HFFc6 (cell line): ENCODE measurements at places on chromosomes 5 and 9.

DNA sequence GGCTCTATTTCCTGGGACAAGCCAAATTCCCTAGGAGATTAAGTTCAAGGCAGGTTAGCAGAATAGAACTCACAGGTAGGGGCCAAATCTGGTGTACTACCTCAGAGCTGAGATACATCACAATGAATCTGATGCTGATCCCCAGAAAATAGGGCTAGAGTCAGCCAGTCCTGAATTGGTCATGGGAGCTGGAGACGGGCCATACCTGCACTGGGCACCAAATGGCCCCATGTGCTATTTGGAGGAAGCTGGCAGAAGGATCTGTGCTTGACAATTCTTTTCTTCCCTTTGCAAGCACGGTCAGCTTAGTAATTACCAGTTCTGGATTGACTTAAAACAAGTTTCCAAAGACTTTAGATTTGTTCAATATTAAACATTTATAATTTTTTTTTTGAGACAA, 10.4 kb upstream of the GNAQ start:
- DNase-seq: no peak

DNA sequence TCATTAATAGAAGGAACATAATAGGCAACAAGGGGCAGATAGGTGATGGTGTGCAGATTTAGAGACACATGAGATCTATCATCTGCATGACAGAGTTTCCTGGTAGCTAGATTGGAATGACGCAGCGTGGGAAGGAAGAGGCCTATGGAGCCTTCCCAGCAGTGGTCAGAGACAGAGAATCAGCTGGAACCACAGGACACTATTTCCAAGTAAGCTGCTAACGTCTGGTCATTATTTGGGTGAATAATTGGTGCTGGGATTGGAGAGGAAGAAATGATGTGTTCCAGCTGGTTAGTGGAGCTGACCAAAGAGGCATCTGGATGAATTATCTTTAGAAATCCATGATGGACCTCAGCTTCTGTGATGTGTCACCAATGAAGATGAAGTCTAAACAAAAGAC, 91.2 kb upstream of the PRR16 start:
- DNase-seq: no peak

- peak; percentile 3 for DNase-seq
Observed at GRCh38 chr9:76905791-76906646, at the start of gene PRUNE2. PRUNE2 (minus strand) TSS chr9:76906114; CDS start chr9:76905963, 151 bp downstream.

GRCh38 chr9:130895481-130896232, 955 bp downstream of the QRFP start:
- no peak for DNase-seq

GRCh38 chr9:135813671-135814290, 93.6 kb downstream of the CAMSAP1 start:
- no peak for DNase-seq

- peak; percentile 6 for DNase-seq
Observed at GRCh38 chr5:59317023-59317773, 576.3 kb downstream of the PDE4D start.

GRCh38 chr5:52710972-52711596, 76.6 kb upstream of the ITGA1 start:
- no peak for DNase-seq

DNA sequence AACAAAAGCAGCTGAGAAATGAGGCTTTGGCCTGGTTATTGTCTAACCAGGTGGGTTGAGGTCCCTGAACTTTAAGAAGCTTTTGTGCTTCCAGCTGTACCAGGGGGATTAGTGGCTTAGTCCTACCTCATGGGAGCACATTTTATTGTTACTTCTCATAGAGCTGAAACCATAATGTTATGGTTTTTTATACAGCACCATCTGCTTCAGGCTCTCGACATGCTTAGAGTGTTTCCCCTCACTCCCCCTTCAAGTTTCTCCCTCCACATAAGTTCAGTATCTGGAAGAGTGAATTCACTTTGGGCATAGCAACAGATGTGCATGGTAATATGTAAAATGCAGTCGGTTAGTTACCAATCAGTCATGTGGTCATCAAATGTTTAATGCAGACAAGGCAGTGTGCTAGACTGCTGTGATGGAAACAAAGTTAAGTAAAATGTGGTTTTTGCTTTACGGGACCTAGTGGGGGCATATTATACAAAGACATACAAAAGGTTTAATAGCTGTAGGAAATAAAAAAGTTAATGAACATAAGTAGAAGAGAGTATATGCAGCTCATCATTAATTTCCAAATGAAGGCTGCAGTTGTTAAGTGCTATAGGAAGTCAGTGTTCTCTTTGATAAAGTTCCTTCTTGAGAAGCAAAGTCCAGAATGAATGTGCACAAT, 95.9 kb upstream of the SPRY4 start:
- no peak for DNase-seq

DNA sequence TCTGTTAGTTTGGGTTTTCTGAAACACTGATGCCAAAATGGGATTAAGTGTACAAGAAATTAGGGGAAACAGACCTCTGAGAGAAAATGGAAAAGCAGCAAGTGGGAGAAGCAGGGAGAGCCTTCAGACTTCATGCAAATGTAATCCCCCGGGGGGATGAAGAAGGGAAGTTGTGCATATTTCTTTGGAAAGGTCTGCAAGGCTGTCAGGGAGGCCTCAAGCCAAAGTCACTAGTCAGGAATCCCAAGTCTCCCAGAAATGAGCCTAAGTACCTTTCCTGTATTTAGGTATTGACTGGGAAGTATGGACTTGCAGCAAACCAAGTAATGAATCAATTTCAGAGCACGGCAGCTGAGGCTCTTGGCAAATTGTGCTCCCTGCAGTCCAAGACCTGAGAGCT, 2.2 kb downstream of the FTMT start:
- DNase-seq: no peak

- no peak for DNase-seq
Observed at GRCh38 chr5:107853696-107854095, 183.0 kb upstream of the EFNA5 start.

DNA sequence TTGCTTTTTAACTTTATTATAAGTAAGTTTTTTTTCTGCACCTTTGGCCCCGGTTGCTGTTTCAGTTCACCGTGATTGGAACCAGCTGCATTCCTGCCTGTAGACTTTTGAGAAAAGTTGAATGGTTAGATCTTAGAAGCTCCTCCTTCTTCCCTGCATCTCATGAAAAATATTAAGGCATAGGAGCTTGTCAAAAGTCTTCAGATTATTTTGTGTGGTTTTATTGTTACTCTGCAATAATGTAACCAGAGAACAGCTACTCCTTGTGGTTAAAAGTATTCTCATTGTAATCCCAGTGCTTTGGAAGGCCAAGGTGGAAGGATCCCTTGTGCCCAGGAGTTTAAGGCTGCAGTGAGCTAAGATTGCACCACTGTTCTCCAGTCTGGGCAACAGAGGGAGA, 3.3 kb upstream of the SLC2A8 start:
- peak; percentile 24 for DNase-seq

DNA sequence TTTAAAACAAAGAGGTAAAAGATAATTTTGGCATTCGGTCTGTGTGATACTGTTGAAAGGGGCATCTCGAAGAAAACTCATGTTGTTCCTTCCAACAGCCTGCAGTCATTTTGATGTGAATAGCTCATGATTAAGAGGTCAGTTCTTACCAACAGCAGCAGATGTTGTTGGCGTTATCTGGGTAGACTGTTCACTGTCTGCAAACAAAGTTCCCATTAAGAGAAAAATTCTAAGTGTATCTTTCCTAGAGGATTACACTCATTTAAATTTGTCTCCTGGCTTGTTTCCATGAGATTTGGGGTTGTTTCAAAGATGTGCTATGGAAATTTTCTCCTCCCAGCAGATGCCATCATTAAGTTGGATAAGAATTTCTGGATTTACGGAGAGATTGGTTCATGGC, 138.2 kb upstream of the RORB start:
- DNase-seq: no peak

GRCh38 chr9:36138901-36139300, 2.4 kb downstream of the GLIPR2 start:
- DNase-seq: no peak

DNA sequence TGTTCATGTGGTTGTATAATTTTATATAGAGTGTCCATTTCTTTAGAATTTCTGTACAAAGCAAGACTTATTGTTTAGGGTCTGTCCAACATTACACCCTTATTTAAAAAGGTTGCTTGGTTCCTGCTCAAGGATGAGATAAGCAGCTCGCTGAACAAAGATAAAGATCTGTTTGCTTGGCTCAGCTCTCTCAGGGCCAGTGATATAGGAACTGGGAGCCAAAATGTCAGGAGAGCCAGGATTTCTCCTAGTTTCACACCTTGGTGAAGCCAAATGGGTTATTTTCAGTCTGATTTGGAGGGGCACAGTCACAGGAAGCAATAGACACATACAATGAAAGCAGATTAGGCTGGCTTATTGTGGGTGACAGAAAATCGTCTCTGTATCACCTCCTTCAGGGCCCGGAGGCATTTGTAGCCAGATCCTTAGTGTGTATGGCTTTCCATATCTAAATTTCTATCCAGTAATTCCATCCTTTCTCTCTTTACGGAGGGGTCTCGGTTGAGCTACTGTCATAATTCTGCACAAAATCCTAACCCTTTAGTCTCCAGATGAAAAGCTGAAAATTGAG, 396.4 kb downstream of the TMEM232 start:
- no peak for DNase-seq

- no peak for DNase-seq
Observed at GRCh38 chr5:173231996-173232498, 3.0 kb downstream of the NKX2-5 start.

GRCh38 chr5:27311544-27311943, 273.2 kb upstream of the CDH9 start:
- no peak for DNase-seq
